ENCODE measurements at places on chromosomes 7 and 10. TPM values are rescaled to one million over a fixed set of nuclear protein-coding genes. Genes with fewer than 3 reads are reported as not detected.

DNA sequence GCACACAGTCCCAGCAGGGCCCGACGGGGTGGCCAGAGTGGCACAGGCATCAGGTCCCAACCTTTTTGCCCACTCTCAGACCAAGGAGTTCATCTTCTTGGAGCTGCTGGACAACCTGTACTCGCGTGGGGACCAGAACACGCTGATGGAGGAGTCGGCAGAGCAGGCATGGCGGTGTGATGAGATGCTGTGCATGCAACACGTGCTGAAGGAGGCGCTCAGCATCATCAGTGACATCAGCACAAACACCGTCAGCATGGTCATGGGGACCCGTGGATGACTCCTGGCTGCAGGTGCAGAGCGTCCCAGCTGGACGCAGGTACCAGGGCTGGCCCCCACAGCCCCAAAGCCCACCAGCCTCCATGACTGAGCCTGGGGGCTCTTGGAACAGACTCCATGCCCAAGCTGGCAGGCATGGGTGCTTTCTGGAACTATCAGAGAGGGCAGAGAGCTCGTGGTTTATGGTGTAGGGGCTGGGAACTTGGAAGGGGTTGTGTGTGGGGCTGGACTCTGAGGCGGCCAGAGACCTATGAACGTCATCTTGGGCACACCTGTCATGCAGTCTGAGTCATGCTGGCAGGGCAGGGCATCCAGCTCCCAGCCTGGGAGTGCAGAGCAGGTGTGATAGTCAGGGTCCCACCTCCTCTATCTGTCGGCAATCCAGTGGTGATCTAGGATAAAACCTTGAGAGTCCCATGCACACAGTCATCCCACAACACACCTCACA lies 8.2 kb upstream of the MTPAP start:
- peak; percentile 46 for DNase-seq

- DNase-seq: peak; percentile 46
These were observed 270.3 kb downstream of the ELFN1 start for GRCh38 chr7:1940402-1940786.

DNA sequence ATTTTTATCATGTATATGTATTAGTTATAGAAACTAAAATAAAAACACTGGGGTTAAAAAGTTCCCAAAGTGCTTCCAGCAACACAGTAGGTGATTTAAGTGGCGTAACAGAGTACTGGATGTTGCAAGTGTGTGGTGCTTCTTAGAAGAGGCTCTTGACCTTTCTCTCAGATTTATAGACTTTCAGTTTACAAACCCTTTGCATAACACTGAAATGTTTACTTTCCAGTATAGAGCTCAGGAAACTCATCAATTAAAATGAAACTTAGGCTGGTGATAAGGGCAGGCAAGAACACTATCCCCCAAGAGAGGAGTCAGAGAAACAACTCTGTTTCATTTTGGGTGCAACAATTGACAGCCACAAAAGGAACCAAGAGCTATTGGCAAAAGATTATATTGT lies 27.5 kb upstream of the SMC3 start:
- no peak for DNase-seq

- DNase-seq: no peak
These were observed 975.2 kb downstream of the NRG3 start for GRCh38 chr10:82850191-82850590.

The C7orf57 gene
- not detected for total RNA-seq

The SH2D4B gene
- not detected for total RNA-seq

The RAB11FIP2 gene
- 2.8 TPM for total RNA-seq

The TAC1 gene
- total RNA-seq: not detected

The RHOBTB1 gene
- total RNA-seq: 13.6 TPM

The RBM20 gene
- total RNA-seq: 4.8 TPM

The HMX3 gene
- not detected for total RNA-seq

The GBX1 gene
- not detected for total RNA-seq

Data from ascending aorta (tissue), 2 donors.